ENCODE measurements at places on chromosomes 11 and 22.

GRCh38 chr22:42371099-42371498, 61.1 kb downstream of the NFAM1 start:
- no peak overlapping the region for H3K4me3 ChIP-seq
- peaks cover 10% of the 10 kb centered on the region for H3K4me1 ChIP-seq
- no peaks in the 10 kb centered on the region for H3K27me3 ChIP-seq
- DNase-seq, result no peak
- H3K27ac ChIP-seq, result no peak overlapping the region

DNA sequence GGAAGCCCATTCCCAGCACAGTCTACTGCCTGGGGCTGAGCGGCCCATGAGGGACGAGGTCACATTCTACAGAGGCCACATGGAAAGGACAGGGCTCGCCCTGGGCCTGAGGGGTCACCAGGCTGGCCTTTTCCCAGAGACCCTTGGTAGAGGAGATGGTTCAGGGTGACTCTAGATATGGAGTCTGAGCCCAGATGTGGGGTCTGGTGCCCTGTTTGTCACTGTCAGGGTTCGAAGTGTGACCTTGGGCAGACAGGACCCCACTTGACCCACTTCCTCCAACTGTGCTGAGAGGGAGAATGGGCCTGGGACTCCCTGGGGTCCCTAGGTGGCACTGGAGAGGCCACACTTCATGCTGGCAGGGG, 81.0 kb downstream of the MYEOV start:
- no peak overlapping the region for H3K27ac ChIP-seq
- peak; percentile 7 for DNase-seq
- no peaks in the 10 kb centered on the region for H3K36me3 ChIP-seq

- DNase-seq, result peak; percentile 16
- H3K27me3 ChIP-seq, result no peaks in the 10 kb centered on the region
- no peak overlapping the region for H3K4me3 ChIP-seq
- no peaks in the 10 kb centered on the region for H3K36me3 ChIP-seq
- peak overlapping the region; percentile 66 for H3K27ac ChIP-seq
Observed at GRCh38 chr11:8806974-8807373, 104.0 kb upstream of the AKIP1 start.

- H3K27me3 ChIP-seq, result no peaks in the 10 kb centered on the region
- no peak for DNase-seq
- H3K36me3 ChIP-seq, result no peaks in the 10 kb centered on the region
- no peaks in the 10 kb centered on the region for H3K4me1 ChIP-seq
- H3K27ac ChIP-seq, result no peak overlapping the region
Observed at GRCh38 chr22:27185099-27185709, 527.8 kb downstream of the MIAT start.
